NCI-H774 (cell line): ENCODE measurements at places on chromosomes 4 and X.

- DNase-seq, result no peak
These were observed 101.7 kb upstream of the FRG1 start for GRCh38 chr4:189838821-189839497.

- no peak for DNase-seq
These were observed 41.5 kb upstream of the SMIM10 start for GRCh38 chrX:134949271-134949670.

GRCh38 chr4:74625981-74626380 lies 168.3 kb downstream of the BTC start:
- no peak for DNase-seq

GRCh38 chr4:107799669-107800450 lies 24.9 kb upstream of the SGMS2 start:
- DNase-seq, result no peak

- DNase-seq, result no peak
These were observed 5.8 kb downstream of the AGA start for GRCh38 chr4:177436456-177436855.
